ENCODE measurements at places on chromosomes 13 and 19. TPM values are rescaled to one million over a fixed set of nuclear protein-coding genes. Genes with fewer than 3 reads are reported as not detected.

DNA sequence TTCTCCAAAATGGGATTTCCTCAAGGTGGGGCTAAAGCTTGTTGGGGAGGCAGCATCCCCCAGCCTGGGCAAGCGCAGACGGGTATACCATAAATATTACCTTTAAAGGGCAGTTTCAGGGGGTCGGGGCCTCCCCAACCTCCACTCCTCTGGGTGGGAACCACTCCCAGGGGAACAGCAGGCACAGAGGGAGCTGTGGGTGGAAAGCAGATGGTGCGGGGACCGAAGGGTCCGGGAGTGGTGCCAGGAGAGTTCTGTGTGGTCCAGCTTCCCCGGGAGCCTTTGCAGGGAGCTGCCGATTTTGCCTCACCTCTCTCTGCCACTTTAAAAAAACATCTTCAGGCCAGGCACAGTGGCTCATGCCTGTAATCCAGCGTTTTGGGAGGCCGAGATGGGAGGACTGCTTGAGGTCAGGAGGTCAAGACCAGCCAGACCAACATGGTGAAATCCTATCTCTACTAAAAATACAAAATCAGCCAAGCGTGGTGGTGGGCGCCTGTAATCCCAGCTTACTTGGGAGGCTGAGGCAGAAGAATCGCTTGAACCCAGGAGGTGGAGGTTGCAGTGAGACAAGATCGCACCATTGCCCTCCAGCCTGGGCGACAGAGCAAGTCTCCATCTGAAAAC is 5.5 kb downstream of the MAST3 start:
- DNase-seq = no peak

The NLRP7 gene
- polyA plus RNA-seq = not detected

DNA sequence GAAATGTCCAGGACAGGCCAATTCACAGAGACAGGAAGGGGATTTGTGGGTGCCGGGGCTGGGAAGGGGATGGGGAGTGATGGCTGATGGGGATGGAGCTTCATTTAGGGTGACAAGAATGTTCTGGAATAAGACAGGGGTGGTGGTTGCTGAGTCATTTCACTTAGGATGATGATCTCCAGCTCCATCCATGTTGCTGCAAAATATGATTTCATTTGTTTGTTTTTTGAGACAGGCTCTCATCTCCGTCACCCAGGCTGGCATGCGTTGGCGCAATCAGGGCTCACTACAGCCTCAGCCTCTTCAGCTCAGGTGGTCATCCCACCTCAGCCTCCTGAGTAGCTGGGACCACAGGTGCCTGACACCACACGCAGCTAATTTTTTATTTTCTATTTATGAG is 3.1 kb upstream of the JSRP1 start:
- no peak for DNase-seq

DNA sequence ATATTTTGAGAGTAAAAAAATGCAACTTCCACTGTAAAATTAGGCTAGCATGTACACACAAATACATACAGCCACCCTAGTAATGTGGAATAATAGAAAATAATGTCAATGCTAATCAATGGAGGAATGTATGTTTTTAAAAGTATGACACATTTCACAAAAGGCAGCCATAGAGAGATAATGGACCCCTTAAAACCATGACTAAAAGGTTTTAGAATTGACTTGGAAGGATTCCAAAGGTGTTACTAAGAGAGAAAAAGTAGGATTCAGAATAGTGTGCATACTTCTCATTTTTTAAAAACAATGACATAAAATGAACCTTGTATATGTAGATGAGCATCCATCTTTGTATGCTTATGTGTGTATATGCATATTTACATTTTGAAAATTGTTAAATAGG is 597.9 kb upstream of the PCDH9 start:
- DNase-seq = no peak

DNA sequence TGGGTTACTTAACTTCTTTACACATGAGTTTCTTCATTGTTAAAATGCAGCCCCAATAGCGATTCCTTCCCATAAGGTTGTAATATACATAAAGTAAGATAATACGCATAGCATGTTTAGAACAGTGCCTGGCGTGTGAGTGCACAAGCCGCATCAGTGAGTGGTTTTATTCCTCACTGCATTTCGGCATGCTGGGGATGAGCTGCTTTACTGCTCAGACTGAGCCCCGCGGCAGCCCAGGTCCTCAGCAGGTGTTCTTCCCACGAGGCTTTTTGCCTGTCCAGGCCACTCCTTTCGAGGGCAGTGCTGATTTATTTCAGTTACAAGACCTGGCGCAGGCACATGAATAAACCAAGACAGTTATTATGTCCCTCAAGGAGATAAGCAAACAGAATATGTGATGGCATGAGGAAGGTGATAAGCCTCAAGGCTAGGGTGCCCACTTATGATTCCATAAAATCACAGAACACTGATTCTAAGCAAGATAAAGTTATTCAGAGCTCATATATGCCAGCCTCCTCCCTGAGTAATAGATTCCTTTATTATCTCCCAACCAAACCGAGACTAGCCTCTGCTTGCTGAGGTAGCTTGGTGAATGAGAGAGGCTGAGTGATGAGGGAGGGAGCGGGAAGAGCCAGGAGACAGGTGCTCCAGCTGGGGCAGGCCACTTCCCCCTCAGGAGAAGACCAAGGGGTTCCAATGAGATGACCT is 505.5 kb downstream of the DIAPH3 start:
- DNase-seq = no peak

The ZNF557 gene
- polyA plus RNA-seq = 2.8 TPM

GRCh38 chr19:50768277-50768676 is 2.0 kb upstream of the GPR32 start:
- DNase-seq = no peak

DNA sequence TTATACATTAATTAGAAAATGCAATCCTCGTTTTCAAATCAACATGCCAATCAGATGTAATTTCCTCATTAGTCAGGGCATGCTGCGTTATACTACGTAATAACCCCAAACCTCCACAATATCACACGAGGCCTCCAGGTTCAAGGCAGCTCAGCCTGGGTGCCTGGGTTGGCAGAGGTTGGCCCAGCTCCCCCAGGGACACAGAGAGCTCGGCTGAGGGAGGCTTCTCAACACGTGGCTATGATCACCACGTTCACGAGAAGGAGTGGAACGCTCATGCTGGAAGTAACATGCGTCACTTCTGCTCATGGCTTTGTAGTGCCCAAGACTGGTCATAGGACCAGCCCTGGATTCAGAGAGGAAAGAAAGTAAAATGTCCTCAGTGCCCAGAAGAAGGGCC is 144.9 kb upstream of the SOX1 start:
- no peak for DNase-seq

The ERICH6B gene
- polyA plus RNA-seq = not detected

DNA sequence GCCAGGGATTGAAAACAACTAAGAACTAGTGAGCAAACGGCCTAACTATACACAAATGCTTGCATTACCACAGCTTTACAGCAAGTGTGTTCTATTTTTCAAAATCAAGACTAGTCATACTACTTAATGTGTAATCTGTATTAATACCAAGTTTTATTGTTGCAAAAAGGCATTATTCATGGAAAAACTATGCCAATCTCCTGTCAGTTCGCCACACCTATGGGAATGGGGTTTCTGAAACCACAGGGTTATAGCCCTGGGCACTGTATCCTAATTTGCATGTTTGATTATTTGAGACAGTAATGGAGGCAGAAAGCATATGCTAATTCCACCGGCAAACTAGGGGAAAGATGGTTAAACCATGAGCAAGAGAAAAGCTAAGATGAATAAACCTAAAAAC is 14.3 kb downstream of the GAS6 start:
- no peak for DNase-seq

- DNase-seq = no peak
These were observed 60.0 kb downstream of the VWA8 start for GRCh38 chr13:41900918-41901317.

DNA sequence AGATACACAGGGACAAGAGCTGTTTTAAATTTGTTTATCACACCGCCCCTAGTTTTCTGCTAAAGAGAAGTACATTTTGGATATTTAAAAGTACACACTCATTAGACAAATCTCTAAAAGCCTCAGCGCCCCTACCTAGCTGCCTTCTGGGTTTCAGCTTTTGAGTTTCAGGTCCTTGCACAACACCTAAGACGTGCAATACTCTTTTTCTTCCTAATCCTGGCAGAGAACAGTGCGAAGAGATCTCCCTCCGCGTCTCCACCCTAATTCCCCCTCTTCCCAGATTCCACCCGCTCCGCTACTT is 421 bp upstream of the KLF5 start:
- no peak for DNase-seq

- no peak for DNase-seq
These were observed 207.9 kb downstream of the TSHZ3 start for GRCh38 chr19:31141301-31141700.
